ENCODE measurements at places on chromosomes 1 and 21.

DNA sequence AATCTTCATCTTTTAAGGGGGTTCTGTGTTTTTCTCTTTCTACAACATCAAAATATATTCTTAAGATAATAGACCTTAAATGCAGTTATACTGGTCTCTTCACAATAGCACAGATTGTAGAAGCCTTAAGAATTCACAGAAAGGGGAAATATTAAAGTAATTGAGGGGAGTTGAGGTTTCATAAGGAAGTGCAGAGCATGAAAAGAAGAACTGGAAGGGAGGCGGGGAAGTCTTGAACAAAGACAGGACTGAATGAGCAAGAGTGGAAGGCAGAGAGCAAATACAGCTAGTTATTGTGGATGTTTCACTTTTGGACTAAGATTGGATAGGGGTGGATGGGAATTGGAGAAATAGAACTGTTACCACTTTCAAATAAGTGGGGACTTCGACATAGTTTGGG lies 67.7 kb downstream of the PTGER3 start:
- no peak for DNase-seq

GRCh38 chr1:41583658-41584547 lies 99.4 kb upstream of the EDN2 start:
- DNase-seq, result no peak

GRCh38 chr1:226993814-226994585 lies 53.9 kb downstream of the COQ8A start:
- no peak for DNase-seq

DNA sequence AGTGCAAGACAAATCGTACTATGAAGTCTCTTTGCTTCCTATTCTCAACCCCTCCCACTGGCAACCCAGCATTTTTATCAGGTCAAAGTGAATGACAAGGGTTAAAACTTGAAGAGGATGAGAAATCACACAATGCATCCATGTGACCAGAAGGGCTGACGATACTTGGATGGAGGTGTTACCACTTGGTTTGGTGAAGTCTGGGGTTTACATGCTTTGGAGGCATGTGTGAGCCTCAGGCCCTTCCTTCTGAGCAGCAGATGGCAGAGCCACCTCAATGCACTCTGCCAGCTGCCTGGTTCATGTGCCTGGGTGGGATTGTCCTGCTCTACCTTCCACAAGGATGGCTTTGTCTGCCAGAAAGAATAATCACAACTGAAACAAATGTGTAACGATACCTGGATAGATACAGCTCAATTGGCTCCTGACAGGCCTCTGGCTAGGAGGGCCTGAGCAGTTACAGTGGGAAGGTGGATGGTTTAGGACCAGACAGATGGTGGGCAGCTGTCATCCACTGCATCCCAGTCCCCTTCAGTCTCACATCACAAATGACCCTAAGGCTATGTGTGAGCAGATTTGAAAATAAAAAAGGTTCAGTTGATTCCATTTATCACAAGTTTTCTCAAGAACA lies 51.5 kb upstream of the CNIH3 start:
- DNase-seq, result no peak

GRCh38 chr1:29944253-29944905 lies 708.1 kb downstream of the PTPRU start:
- DNase-seq, result no peak

- peak; percentile 22 for DNase-seq
Measured at GRCh38 chr1:20376880-20377494, 86.3 kb downstream of the VWA5B1 start.

DNA sequence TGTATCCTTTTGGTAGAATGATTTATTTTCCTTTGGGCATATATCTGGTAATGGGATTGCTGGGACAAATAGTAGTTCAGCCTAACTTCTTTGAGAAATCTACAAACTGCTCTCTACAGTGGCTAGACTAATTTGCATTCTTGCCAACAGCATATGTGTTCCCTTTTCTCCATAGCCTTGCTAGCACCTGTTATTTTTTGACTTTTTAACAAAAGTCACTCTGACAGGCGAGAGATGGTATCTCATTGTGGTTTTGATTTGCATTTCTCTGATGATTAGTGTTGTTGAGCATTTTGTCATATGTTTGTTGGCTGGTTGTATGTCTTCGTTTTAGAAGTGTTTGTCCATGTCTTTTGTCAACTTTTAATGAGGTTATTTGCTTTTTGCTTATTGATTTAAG lies 99.8 kb downstream of the UCK2 start:
- DNase-seq, result no peak

- no peak for DNase-seq
Measured at GRCh38 chr1:100565533-100565932, 27.6 kb downstream of the GPR88 start.

DNA sequence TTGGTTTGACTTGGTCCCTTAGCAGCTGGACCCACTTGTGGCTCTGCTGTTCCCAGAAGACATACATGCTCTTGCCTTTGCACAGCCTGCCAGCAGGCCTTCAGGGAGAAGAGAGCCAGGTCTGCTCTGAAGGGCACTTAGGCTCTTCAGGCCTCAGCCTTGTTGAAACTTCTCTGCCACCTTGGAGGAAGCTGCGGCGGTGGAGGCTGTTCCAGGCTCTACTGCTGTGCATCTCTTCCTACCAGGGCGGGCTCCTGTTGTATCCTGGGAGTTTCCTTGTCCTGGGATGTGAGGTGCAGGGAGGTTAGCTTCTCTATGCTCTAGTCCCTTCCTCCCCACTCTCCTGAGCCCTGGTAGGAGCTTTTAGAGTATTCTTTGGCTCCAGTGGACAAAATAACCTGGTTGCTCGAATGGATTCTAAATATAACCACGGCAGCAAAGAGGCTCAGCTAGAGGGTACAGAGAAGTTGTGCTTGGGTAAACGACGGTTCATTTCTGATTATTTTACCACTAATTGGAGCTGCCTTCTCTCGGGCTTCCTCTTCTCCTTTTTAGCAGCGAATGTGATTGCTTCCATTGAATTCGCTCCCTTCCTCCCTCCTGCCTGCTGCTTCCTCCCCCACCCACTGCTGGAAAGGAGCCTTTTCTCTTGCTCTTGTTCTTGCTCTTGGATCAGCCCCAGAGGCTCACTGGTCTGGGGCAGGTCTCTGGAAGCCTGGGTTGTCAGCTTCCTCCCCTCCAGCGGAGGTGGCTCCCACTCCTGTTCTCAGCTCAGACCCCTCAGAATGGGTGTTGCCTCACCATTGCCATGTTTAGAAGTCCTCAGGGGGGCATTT lies 126.6 kb upstream of the CACNA1E start:
- no peak for DNase-seq
